ENCODE measurements at places on chromosomes 16 and 17. TPM values are rescaled to one million over a fixed set of nuclear protein-coding genes. Genes with fewer than 3 reads are reported as not detected.

DNA sequence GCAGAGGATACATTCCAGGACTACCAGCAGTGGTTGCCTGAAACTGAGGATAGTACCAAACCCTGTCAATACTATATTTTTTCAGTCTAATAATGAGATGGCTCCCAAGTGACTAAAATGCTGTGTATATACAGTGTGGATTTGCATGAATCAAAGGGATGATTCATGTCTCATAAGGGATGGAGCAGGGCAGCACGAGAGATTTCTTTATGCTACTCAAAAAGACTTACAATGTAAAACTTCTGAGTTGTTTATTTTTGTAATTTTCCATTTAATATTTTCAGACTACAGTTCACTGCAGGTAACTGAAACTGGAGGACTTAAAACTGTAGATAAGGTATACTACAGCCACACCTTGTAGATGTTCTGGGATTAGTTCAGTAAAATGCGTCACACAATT lies 674.7 kb upstream of the SALL1 start:
- no peaks in the 10 kb centered on the region for H3K36me3 ChIP-seq
- H3K4me3 ChIP-seq = no peak overlapping the region
- no peak for DNase-seq
- no peak overlapping the region for H3K27ac ChIP-seq
- 0 out of 2 replicates have a peak, but pooled peaks cover 2% of the 10 kb centered on the region for H3K4me1 ChIP-seq

GRCh38 chr17:17716837-17717523 lies 35.7 kb downstream of the RAI1 start:
- H3K27me3 ChIP-seq = peaks cover 88% of the 10 kb centered on the region
- no peak overlapping the region for H3K27ac ChIP-seq
- H3K36me3 ChIP-seq = no peaks in the 10 kb centered on the region
- peaks cover 16% of the 10 kb centered on the region for H3K4me1 ChIP-seq
- no peak overlapping the region for H3K4me3 ChIP-seq
- DNase-seq = no peak

EVI2B gene
- 0.37 TPM for total RNA-seq

DNA sequence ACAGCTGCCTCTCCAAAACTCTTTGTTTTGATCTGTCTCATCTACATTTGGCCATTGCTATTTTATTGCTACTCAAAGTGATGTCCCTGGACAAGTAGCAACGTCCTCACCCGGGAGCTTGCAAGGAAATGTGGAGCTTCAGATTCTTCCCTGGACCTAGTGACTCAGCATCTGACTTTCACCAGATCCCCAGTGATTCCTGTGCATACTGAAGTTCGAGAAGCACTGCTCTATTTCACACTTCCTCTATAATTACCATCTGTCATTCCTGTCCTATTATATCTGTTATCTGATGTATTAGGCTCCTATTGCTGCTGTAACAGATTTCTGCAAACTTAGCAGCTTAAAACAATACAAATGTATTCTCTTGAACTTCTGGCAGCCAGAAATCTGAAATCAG lies 28.5 kb upstream of the VAT1L start:
- H3K27me3 ChIP-seq = no peaks in the 10 kb centered on the region
- no peak overlapping the region for H3K4me3 ChIP-seq
- no peaks in the 10 kb centered on the region for H3K4me1 ChIP-seq
- no peak overlapping the region for H3K27ac ChIP-seq

KRTAP4-9 gene
- not detected for total RNA-seq

MKS1 gene
- total RNA-seq = 18.9 TPM

GRCh38 chr16:11682655-11683096 lies 14.4 kb downstream of the SNN start:
- no peaks in the 10 kb centered on the region for H3K27me3 ChIP-seq
- no peak overlapping the region for H3K4me3 ChIP-seq
- peak overlapping the region; percentile 10 for H3K27ac ChIP-seq
- H3K36me3 ChIP-seq = peaks cover 34% of the 10 kb centered on the region
- DNase-seq = no peak
- H3K4me1 ChIP-seq = peaks cover 19% of the 10 kb centered on the region

FDXR gene
- 46.5 TPM for total RNA-seq

DNA sequence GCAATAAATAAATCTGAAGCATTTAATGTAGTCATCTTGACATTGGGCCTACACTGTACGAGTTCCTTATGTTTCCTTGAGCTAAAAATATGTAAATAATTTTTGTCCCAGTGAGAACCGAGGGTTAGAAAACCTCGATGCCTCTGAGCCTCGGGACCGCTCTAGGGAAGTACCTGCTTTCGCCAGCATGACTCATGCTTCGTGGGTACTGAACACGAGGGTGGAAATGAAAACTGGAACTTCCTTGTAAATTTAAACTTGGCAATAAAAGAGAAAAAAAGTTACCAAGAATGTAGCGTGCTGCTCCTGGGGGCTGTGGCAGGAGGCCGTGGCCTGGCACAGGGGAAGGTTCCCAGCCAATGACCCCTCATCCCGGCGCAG lies 74.1 kb downstream of the SOCS1 start:
- H3K4me3 ChIP-seq = no peak overlapping the region
- DNase-seq = no peak
- no peak overlapping the region for H3K27ac ChIP-seq
- H3K27me3 ChIP-seq = no peaks in the 10 kb centered on the region
- H3K4me1 ChIP-seq = peaks cover 25% of the 10 kb centered on the region
- H3K36me3 ChIP-seq = no peaks in the 10 kb centered on the region

DNA sequence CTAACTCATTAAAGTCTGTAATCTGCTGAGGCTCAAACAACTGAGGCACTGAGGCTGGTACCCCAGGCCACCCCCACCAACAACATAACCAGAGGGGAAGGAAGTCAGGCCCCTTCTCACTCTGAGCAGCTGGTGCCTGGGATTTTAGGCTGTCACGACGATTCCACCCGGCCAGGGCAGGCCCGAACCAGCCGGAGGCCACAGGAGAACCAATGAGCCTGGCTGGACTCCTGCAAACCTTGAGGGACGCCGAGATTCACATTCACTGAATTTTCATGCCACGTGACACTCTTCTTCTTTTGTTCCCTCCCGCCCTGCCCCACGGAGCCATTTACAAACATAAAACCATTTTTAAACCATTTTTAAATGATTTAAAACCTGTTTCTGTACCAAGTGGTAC lies 48.1 kb downstream of the RPH3AL start:
- no peaks in the 10 kb centered on the region for H3K36me3 ChIP-seq
- peak; percentile 57 for DNase-seq
- peak overlapping the region; percentile 61 for H3K4me3 ChIP-seq
- H3K27me3 ChIP-seq = peaks cover 15% of the 10 kb centered on the region

DNA sequence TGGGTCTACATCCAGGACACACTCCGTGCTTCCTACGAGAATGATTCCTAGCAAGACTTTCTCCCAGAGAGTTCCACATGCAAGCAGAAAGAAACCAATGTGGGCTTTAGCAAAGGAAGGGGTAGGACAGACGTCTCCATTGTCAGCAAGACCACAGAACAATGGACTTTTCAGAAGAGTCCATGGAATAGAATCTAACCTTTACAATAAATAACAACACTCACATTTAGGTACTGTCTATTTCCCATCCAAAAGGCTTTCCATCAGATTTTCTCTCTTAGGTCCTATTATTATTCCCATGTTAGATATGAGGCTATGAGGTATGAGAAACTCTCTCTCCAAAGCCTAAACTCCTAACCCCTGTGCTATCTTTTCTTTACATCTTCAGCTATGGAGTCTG lies 360.9 kb downstream of the GRIN2A start:
- no peak for DNase-seq
- H3K4me3 ChIP-seq = peak overlapping the region; percentile 21
- peak overlapping the region; percentile 98 for H3K27ac ChIP-seq
- H3K36me3 ChIP-seq = no peaks in the 10 kb centered on the region
- H3K4me1 ChIP-seq = peaks cover 89% of the 10 kb centered on the region
- H3K27me3 ChIP-seq = peaks cover 18% of the 10 kb centered on the region

SEPTIN12 gene
- total RNA-seq = not detected

PSMD12 gene
- total RNA-seq = 59.0 TPM

DNA sequence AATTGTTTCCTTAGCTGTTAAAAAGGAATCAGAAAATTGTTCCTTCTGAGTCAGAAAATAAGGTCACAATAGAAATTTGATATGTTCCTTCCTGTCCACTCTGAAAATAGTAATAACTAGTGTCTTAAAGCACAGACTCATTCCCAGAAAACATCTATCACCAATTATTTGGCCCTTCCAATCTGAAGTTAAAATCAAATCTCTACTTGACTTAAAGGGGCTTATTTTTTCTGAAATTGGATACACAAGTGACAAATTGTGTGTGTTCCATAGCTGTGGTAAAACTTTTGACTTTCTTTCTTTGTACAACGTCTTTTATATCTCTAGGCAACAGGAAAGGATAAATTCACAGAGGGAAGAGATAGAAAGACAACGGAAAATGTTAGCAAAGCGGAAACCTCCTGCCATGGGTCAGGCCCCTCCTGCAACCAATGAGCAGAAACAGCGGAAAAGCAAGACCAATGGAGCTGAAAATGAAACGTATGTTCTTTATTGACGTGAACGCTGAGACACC lies 54.5 kb upstream of the MRC2 start:
- H3K4me1 ChIP-seq = no peaks in the 10 kb centered on the region
- H3K27ac ChIP-seq = 0 out of 2 replicates have a peak overlapping the region, but pooled peaks have one; percentile 5
- no peaks in the 10 kb centered on the region for H3K27me3 ChIP-seq
- DNase-seq = no peak
- H3K36me3 ChIP-seq = peaks cover 36% of the 10 kb centered on the region
- H3K4me3 ChIP-seq = no peak overlapping the region
